ENCODE measurements at places on chromosomes 11 and 22. TPM values are rescaled to one million over a fixed set of nuclear protein-coding genes. Genes with fewer than 3 reads are reported as not detected.
A peak's percentile ranks its signal among the peaks of the same experiment; 100 is the strongest.

DNA sequence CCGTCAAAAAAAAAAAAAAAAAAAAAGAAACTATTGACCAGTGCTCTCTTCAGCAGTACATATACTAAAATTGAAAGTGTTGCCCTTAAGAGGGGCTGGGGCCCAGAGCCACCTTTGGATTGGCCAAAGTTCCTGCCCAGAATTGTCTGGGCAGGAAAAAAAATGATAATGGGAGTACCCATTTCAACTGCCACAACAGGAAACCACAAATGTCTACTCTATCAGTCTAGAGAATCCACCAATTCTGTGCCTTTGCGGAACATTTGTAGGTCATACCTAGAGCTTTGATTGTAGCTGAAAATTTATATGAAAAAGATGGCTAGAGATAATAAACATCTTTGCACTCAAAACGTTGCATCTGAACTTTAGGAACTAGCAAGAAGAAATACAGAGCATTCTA is 69.4 kb downstream of the FAM76B start:
- no peak overlapping the region for H3K4me3 ChIP-seq
- H3K4me1 ChIP-seq = peaks cover 13% of the 10 kb centered on the region

DNA sequence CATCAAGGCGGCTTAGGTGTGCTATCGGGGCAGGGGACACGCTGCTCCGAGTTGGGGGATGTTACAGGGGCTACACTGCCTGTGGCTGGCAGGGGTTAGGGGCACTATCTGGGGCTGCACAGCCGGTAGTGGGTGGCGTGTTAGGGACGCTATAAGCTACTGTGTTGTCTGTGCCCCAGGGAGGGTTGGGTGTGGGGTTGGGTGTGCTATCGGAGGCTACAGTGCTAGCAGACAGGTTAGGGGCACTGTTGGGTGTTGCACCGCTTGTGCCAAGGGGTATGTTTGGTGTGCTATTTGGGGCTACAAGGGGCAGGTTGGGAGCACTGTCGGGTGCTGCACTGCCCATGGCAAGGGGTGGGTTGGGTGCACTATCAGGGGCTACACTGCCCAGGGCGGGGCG is 120.2 kb upstream of the VPREB1 start:
- H3K4me3 ChIP-seq = no peak overlapping the region
- H3K4me1 ChIP-seq = no peaks in the 10 kb centered on the region
- peaks cover 36% of the 10 kb centered on the region for H3K27me3 ChIP-seq
- H3K36me3 ChIP-seq = no peaks in the 10 kb centered on the region
- no peak for DNase-seq

DNA sequence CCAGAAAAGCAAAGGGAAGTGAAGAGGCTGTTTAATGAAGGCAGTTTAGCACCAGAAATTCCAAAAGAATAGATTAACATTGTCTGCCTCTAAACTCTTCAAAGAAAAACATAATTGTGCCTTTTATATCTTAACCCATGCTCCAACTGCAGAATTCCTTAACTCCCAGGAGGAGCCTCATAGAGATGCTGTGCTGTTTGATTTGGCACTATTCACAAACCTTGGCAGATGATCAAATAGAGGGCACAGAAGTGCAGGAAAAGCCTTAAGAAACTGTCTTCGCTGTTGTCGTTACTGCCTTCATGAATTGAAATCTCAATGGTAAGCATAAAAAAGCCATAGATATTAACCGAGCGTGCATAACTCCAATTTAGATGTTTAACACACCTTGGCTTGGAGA is 124.1 kb upstream of the MPPED2 start:
- H3K4me1 ChIP-seq = no peaks in the 10 kb centered on the region
- no peak overlapping the region for H3K27ac ChIP-seq
- H3K36me3 ChIP-seq = no peaks in the 10 kb centered on the region

- no peak overlapping the region for H3K27ac ChIP-seq
- DNase-seq = no peak
- H3K36me3 ChIP-seq = no peaks in the 10 kb centered on the region
- H3K4me3 ChIP-seq = no peak overlapping the region
- peaks cover 2% of the 10 kb centered on the region for H3K27me3 ChIP-seq
Observed at GRCh38 chr11:27203077-27203647, 159.9 kb downstream of the CCDC34 start.

DNA sequence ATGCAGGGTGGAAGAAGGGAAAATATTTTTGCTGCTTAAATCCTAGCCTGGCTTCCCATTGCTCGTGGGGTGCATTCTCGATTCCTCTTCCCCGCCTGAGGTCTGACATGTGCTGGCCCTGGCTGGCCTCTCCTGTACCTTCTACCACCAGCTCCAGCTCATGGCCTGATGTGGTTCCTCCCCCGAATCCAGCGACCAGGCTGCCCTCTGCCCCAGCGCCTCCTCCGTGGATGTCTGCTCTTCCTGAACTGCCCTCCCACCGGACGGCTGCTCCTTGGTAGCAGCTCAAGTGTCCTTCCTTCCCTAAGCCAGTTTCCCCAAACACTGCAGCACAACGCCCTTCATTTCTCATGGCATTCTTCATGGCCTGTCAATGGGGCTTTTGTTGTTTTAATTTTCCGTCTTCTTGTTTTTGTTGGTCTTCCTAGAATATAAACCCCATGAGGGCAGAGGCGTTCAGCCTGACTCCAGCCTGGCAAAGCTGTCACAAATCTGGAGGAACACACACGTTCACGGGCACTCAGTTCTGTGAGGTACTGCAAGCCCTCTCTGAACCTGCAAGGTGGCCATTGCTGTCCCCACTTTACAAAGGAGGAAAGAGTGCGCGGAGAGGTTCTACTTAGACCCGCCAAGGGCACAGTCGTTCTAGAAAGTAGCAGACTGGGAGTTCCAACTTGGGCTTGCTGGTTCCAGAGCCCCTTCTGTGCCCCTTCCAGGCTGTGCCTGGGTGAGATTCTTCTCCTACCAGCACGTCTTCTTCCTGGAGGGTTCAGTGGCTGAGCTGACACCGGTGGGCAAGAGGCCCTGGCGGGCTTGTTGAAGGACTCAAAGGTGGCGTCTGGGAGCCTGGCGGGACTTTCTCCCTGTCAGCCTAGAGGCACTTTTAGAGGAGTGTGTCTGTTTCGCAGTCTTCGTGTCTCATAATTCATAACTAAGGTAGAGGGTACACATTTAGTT is 953 bp upstream of the LRP5 start:
- peak overlapping the region; percentile 77 for H3K4me3 ChIP-seq
- peaks cover 18% of the 10 kb centered on the region for H3K4me1 ChIP-seq
- no peak for DNase-seq
- peaks cover under 1% of the 10 kb centered on the region for H3K27me3 ChIP-seq
- no peak overlapping the region for H3K27ac ChIP-seq
- H3K36me3 ChIP-seq = no peaks in the 10 kb centered on the region

DNA sequence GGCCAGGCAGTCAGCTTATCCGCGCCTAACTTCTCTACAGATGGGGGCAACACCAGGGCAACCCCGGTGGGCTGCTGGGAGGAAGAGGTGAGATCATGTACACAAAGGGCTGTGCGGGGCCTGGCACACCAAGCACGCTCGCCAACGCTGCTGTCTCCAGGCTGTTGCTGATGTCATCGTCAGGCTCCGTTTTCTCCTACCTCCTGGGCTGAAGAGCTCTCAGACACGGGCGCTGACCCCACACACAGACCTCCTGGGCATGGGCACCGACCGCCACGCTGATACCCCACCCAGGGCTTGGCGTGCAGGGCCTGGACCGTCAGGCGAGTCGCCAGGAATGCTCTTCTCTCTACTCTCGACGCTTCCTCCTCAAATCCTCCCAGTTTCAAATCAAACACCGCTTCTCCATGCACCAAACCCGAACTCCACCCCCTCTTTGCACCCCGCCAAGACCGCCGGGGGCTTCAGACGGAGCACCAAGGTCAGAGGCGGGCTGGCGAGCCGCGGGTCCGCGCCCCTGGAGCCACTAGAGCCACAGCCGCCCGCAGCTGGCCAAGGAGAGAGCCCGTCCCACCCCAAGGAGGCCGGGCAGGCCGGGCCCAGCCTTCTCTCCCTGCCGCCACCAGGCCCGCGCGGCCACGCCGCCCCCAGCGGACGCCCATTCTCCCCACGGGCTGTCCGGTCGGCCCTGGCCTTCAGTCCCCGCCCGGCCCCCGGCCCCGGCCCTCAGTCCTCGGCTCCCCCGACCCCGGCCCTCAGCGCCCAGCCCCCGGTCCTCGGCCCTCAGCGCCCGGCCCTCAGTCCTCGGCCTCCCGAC is 772 bp downstream of the SBF1 start:
- DNase-seq = peak; percentile 25
- H3K4me1 ChIP-seq = peaks cover 57% of the 10 kb centered on the region
- peak overlapping the region; percentile 97 for H3K4me3 ChIP-seq
- H3K36me3 ChIP-seq = peaks cover 2% of the 10 kb centered on the region

GRCh38 chr11:27348340-27348873 is 14.6 kb downstream of the CCDC34 start:
- no peak for DNase-seq
- H3K27me3 ChIP-seq = no peaks in the 10 kb centered on the region
- H3K27ac ChIP-seq = no peak overlapping the region
- H3K36me3 ChIP-seq = peaks cover 14% of the 10 kb centered on the region
- H3K4me1 ChIP-seq = no peaks in the 10 kb centered on the region

- peaks cover 5% of the 10 kb centered on the region for H3K36me3 ChIP-seq
- H3K4me3 ChIP-seq = no peak overlapping the region
- H3K27me3 ChIP-seq = no peaks in the 10 kb centered on the region
- H3K27ac ChIP-seq = no peak overlapping the region
- no peak for DNase-seq
Observed at GRCh38 chr11:106827687-106828086, 190.6 kb downstream of the GUCY1A2 start.

DNA sequence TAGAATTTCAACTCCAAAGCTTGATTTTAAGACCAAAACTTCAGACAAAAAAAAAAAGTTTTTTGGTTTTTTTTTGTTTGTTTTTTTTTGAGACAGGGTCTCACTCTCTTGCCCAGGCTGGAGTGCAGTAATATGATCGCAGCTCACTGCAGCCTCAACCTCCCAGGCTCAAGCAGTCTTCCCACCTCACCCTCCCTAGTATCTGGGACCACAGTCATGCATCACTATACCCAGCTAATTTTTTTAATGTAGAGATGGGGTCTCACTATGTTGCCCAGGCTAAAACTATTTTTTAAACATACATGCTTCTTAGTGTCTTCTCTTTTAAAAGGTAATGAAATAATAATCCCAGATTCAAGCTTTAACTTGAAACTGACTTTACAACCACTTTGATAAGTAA is 35.4 kb upstream of the GRK2 start:
- H3K4me1 ChIP-seq = peaks cover 26% of the 10 kb centered on the region
- H3K36me3 ChIP-seq = peaks cover 9% of the 10 kb centered on the region
- no peak overlapping the region for H3K27ac ChIP-seq
- H3K4me3 ChIP-seq = no peak overlapping the region
- DNase-seq = no peak
- H3K27me3 ChIP-seq = no peaks in the 10 kb centered on the region

GRCh38 chr11:63485777-63486176 is 5.2 kb downstream of the PLAAT5 start:
- no peak for DNase-seq
- H3K4me1 ChIP-seq = peaks cover 1% of the 10 kb centered on the region

GRCh38 chr11:100855466-100856067 is 168.5 kb downstream of the ARHGAP42 start:
- H3K27me3 ChIP-seq = peaks cover 2% of the 10 kb centered on the region
- H3K4me1 ChIP-seq = no peaks in the 10 kb centered on the region
- H3K4me3 ChIP-seq = no peak overlapping the region
- H3K27ac ChIP-seq = no peak overlapping the region

DNA sequence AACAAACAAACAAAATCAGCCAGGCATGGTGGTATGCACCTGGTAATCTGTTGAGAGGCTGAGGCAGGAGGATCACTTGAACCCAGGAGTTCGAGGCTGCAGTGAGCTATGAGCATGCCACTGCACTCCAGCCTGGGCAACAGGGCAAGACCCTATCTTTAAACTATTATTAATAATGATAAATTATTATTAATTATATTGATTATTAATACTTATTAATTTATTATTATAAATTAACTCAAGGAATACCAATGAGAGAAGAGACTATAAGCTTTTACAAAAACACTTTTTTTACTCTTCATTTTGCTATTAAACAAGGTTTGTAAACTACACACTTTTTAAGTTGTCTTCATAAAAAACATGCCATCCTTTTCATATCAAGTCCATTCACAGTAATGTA is 97.7 kb upstream of the APOA1 start:
- H3K4me3 ChIP-seq = no peak overlapping the region
- peaks cover 12% of the 10 kb centered on the region for H3K36me3 ChIP-seq
- H3K4me1 ChIP-seq = peaks cover 26% of the 10 kb centered on the region
- no peaks in the 10 kb centered on the region for H3K27me3 ChIP-seq

DNA sequence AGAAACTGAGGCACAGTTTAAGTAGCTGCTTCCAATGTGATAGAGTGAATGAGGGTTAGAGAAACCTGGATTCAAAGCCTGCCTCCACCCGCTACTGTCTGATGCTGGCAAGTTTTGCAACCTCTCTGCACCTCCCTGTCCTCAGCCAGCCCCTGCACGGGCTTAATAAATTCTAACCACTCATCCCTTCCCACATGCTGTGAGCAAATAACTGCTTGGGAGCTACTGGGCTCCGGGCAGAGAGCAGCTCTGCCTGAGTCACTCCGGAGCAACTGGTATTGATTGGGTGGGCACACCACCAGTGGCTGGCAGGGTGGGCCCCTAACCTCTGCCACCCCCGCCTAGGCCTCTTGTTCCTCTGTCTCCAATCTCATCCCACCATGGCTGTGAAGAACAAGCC is 104.3 kb upstream of the SYT13 start:
- peaks cover 8% of the 10 kb centered on the region for H3K27me3 ChIP-seq
- H3K4me1 ChIP-seq = no peaks in the 10 kb centered on the region
- H3K4me3 ChIP-seq = no peak overlapping the region
- no peaks in the 10 kb centered on the region for H3K36me3 ChIP-seq

DNA sequence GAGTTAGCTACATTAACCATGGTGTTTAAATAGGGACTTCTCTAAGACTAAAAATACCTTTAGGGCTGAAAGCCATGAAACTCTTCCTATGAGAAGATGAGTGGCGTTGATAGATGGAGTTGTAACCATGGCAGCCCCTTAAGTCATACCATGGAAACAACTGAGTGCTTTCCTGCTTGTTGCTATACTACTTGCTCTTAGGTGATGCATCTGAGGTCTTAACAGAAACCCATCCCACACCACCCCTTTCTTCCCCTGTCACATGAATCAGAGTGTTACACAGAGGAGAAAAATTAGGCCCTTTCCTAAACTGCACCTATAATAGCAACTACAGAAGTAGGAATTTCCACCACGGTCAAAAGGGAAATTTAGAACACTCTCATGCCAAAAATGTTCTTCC is 64.3 kb upstream of the ZC3H12C start:
- no peaks in the 10 kb centered on the region for H3K4me1 ChIP-seq
- no peak for DNase-seq
- no peak overlapping the region for H3K4me3 ChIP-seq
- H3K27me3 ChIP-seq = peaks cover 1% of the 10 kb centered on the region
- no peak overlapping the region for H3K27ac ChIP-seq

The TMPRSS6 gene
- 0.06 TPM for polyA plus RNA-seq

The DAGLA gene
- not detected for polyA plus RNA-seq
